Daoy (cell line): ENCODE measurements at places on chromosomes 5 and 9. TPM values are rescaled to one million over a fixed set of nuclear protein-coding genes. Genes with fewer than 3 reads are reported as not detected.

Gene LSM11
- total RNA-seq, result 8.2 and 9.0 TPM in 2 replicates

Gene TLX3
- 20.1 and 21.9 TPM in 2 replicates for total RNA-seq

Gene GSN
- 94.4 and 95.2 TPM in 2 replicates for total RNA-seq

Gene IGFBPL1
- 28.8 and 29.9 TPM in 2 replicates for total RNA-seq

Gene TEX48
- not detected in 2 replicates for total RNA-seq

Gene RMRP
- 3,813 and 4,416 TPM in 2 replicates for total RNA-seq

Gene PRDM9
- total RNA-seq, result not detected in 2 replicates

Gene C9orf50
- not detected in 2 replicates for total RNA-seq
